ENCODE measurements at places on chromosomes 7 and 10. TPM values are rescaled to one million over a fixed set of nuclear protein-coding genes. Genes with fewer than 3 reads are reported as not detected.

GRCh38 chr7:139791316-139791715 lies 13.5 kb upstream of the HIPK2 start:
- no peak for DNase-seq

GRCh38 chr7:143217806-143218205 lies 4.0 kb upstream of the TAS2R40 start:
- no peak for DNase-seq

DNA sequence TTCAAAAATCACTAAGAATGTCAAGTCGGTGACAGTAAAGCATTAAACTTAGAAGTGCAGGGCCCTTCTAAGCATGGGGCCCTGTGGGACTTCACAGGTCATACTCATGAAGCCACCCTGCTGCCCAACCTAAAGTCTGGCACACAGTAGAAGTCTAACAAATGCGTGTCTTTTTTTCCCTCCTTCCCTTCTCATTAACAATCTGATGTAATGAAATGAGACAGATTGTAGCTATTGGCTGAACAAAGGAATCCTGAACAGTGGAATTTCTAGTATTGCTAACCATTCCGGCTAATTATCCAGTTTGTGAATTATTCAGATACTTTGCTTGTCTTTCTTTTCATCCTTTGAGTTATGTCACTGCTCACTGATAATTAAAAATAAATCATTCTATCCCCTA lies 369.9 kb downstream of the WDR11 start:
- DNase-seq = no peak

IFIT2 gene
- 9.0 TPM for total RNA-seq

ST8SIA6 gene
- 0.32 TPM for total RNA-seq

Measured in LHCN-M2 (cell line).